ENCODE measurements at places on chromosomes 4 and X.

- no peak for DNase-seq
Observed at GRCh38 chrX:23185951-23186350, 148.7 kb upstream of the PTCHD1 start.

DNA sequence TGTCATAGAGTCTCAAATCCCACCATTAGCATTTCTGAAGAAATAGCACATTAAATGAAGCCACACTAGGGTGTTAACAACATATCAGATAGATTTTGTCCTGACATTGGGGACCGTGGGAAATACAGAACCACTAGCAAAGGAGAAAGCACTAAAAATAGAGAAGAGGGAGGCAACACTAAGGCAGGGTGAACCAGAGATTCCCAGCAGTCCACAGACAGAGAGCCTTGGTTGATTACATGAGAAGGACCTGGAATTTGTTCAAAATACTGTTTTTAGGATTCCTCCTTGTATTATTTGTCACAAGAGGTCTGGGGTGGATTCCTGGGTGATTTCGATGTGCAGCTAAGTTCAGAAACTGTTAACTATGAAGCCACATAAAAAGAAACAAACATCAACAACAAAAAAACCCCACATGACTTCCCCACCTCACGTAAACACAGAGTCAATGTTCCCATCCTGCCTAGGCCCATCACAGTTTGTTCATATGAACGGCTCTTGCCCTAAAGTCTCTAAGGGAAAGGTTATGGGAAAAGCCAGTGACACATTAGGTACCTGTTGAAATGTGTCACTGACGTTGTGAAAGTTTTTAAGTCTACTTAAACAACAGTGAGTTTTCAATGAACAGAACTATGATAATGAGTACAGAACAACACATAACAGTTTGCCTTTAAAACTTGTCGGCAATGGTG lies 23.6 kb upstream of the GRSF1 start:
- DNase-seq: no peak

DNA sequence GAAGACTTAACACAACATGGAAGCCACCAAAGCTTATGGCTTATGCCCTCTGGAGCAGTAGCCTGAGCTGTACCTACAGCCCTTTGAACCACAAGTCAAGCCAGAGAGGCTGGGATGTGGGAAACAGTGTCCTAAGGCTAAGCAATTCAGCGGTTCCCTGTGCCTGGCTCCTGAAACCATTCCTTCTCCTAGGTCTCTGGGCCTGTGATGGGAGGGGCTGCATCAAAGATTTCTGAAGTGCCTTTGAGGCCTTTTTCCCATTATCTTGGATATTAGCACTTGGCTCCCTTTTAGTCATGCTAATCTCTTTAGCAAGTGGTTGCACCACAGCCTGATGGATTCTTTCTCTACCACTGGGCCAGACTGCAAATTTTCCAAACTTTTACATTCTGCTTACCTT lies 140.5 kb upstream of the NUDT10 start:
- no peak for DNase-seq

DNA sequence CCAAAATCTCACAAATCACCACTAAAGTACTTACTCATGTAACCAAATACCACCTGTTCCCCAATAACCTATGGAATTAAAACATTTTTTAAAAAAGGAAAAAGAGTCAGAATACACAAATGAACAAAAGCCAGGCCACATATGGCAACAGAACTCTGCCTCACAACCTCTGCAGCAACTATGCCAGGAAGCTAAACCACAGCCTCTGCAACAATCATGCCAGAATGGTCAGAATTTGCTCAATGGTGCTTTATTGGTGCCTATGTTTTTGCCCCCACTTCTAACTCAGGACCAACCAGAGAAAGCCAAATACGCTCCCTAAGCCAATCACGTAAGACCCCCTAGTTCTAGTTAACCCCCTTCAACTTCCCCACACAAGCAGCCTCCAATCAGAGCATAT lies 69.6 kb downstream of the HOPX start:
- DNase-seq: no peak

GRCh38 chr4:5804656-5805055 lies 88.2 kb downstream of the CRMP1 start:
- DNase-seq: no peak

DNA sequence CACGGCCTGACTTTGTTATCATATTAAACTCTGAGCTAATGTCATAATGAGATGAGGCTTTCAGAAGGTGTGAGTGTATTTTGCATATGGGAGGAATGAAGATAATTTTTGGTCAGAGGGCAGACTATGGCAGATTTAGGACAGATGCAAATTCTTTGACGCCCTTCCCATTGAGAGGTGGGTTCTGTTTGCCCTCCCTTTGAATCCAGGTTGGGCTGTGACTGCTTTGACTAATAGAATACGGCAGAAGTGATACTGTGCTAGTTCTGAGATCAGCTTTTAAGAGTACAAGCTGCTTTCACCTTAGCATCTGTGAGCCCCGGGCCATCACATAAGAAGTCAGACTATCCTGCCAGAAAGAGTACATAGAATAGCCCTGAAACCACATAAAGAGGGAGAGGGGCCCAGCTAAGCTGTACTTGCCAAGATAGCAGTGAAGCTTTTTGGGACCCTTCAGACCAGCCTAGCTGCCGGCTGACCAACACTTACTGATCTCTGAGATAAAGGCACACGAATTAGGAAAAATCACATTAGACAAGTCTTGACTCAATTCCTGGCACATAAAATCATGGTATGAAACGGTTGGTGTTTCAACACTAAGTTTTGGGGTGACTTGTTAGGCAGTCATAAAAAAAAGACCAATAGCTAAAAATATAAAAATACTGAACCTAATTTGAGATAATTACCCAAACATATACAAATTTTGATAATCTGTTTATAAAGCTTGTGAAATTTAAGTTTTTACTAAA lies 166.7 kb upstream of the SH3RF1 start:
- no peak for DNase-seq

DNA sequence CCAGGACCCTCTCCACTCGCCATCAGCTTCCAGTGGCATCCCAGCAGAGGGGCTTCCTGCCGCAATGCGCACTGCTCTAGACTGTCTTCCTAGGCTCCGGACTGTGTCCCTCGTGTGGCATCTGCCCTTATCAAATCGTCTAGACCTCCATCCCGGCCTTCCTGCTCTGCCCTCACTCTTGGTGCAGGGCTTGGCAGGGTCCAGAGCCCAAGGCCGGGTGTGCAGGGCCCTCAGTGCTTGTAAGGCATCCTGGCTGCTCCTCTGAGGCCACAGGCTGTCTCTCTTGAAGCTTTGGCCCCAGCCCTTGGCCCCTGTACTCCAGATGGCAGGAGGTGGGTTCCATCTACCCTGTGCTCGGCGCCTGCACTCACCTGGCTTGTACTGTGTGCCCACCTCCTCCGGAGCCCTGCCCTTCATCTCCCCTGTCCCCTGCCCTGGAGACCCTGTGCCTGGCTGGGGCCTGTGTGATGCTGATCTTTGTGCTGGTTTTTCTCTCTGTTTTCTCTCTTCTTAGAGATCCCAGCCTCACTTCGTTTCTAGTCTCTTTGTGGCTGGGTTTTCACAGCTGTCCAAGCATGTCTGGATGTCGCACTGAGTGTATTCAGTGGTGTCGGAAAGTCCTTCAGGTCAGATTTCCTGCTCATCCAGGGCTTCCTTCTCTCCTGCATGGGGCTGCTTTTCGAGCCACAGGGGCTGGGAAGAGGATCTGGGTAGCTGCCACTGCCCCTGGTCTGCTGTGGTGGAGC lies 3.7 kb upstream of the TREX2 start:
- no peak for DNase-seq
